Activated CD8-positive, alpha-beta memory T cell treated with anti-CD3 and anti-CD28 coated beads for 1 hour (primary cell): ENCODE measurements at places on chromosomes 11 and 22.

GRCh38 chr11:420054-420910, 5.5 kb upstream of the SIGIRR start:
- no peak for DNase-seq

GRCh38 chr11:124096364-124096763, 18.9 kb upstream of the VWA5A start:
- no peak for DNase-seq

DNA sequence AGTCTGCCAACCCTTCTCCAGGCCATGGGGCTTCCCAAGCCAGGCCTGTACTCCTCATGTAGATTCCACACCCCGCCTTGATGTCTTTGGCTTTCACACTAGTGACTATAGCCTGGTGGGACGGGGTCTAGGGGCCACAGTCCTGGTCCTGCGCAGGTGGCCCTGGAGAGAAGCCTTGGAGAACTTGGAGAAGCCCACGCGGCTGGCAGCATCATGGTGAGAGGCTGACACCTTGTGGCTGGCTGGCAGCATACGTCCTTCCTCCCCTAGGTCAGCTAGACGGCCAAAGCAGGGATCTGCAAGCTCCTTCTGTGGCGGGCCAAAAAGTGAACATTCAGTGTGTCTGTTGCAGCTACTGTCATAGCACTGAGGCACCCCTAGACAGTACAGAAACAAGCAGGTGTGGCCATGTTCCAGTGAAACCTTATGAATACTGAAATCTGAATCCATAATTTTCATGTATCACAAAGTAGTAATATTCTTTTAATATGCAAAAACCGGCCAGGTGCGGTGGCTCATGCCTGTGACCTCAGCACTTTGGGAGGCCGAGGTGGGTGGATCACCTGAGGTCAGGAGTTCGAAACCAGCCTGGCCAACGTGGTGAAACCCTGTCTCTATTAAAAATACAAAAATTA, 42.0 kb downstream of the FAM83F start:
- DNase-seq = no peak

- DNase-seq = no peak
Measured at GRCh38 chr22:49097171-49097925, 730.3 kb downstream of the BRD1 start.

GRCh38 chr11:126645186-126645585, 289.7 kb downstream of the ST3GAL4 start:
- DNase-seq = no peak
